HT-29 (cell line): ENCODE measurements at places on chromosomes 16 and 17.

DNA sequence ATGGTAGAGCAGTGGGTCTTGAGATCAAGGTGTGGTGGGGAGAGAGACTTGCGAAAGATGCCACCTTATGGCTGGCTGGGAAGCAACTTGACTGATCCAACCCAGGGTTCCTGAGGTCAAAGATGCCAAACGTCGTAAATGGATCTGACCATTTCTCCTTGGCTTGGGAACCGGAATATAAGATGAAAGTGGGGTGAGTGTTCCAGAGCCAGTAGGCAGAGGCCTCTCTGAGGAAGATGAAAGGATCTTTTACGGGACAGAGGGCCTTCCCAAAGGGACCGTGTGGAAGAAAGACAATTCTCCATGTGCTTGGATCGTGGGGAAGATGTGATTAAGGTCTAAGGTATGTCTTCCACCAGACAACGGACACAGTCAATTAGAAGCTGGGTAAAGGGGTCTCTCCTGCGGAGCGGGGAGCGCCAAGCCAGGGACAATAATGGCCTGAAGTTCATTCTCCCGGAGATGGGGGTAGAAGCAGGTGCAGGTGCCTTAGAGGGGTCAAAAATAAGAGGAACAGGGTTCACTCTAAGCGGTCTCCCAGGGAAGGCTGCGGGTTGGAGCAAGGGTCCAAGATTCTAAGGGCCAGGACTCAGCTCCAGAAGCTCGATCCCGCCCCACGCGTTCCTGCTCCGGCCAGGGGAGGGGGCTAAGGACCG is 800 bp downstream of the FXR2 start:
- peak; percentile 35 for DNase-seq

DNA sequence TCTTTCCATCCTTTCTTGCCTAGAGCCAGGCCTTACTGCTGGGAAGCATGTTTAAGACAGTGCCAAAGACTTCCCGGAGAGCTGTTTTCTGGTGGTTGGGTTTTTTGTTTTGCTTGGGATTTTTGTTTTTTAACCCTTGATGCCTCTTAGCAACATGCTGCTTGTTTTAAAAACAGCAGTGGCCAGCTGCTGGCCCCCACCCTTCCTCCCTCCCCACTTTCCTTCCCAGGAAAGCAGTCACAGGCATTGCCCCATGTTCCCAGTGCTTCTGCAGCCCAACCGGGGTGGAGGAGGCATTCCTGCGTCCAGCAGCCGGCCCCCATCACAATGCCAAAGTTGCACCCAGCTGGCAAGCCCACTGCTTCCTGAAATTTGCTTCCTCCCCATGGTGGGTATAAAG is 12.6 kb downstream of the TMEM132E start:
- DNase-seq: no peak

GRCh38 chr16:55048745-55049144 is 118.1 kb downstream of the IRX5 start:
- DNase-seq: no peak

DNA sequence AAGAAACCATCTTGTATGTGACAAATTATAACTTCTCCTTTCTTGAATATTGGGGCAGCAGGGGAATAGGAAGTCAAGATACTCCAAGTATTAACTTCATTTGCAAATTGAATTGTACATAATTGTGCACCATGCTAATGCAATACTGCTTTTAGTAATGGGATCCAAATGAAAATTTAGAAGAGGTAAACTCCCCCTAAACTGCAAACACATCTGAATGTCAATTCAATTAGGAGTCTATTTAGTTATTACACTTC is 4.5 kb downstream of the STAT5B start:
- DNase-seq: no peak

- DNase-seq: no peak
Measured at GRCh38 chr17:31715446-31715845, 143.6 kb downstream of the COPRS start.

DNA sequence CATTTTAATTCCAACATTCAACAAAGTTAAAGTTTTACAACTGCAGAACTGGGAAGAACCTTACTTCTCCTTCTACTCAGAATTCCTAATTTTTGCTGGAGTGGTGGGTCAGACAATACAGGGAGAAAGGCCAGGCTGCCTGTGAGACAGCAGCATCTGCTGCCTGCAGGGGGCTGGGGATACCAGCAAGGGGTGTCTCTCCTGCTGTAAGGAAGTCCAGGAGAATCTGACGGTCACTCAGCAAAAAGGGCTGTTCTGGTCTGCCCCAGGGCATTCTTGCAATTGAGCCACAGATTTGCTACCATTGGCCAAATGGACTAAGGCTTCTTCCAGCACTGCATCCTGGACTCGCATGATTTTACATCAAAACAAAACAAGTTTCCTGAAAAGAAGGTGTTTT is 426.6 kb upstream of the CDH11 start:
- no peak for DNase-seq

DNA sequence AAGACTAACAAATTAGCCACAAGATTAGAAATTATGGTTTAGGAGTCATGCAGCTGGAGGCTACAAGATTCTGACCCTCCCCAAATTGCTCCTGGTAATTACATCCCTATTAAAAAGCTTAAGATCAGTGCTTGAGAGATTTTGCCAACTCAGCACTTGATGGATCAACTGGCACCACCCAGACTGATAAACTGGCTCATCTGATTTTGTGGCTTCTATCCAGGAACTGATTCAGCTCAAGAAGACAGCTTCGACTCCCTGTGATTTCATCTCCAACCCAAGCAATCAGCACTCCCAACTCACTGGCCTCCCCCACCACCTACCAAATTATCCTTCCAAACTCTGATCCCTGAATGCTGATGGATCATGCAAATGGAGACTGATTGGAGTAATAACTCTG is 94.8 kb downstream of the TNFRSF13B start:
- no peak for DNase-seq

DNA sequence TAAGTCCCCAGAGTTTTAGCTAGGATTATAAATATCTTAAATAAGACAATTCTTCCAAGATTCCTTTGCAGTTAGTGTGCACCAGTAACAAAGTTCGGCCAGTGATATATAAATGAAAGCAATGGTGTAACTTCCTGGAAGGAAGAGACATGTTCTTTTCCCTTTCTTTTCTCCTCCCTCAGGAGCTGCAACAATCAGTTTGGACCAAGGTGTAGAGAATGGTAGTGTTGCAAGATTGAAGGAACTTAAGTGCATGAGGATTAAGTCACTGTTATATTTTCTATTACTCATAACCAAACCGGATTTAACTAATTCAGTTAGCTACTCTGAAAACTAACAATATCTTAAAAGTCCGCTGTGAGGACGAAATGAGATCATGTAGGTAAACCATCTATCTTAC is 68.9 kb upstream of the KCNJ16 start:
- no peak for DNase-seq

DNA sequence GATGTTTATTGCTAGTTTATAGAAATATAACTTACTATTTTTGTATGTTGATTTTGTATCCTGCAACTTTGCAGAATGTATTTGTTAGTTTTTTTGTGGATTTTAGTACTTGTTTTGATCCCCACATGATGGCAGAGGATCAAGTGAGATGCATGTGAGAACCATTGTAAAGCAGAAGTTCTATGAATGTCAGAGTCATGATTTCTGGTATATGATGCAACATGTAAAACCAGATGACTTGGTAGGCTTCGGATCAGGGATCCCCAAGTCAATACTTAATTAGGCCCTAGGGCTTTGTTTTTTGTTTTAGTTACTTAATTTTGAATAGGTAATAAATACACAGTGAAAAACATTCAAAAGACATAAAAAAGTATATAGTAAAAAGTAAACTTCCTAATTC is 45.8 kb downstream of the ESRP2 start:
- DNase-seq: no peak

GRCh38 chr17:27994586-27994985 is 47.9 kb upstream of the NLK start:
- DNase-seq: no peak

GRCh38 chr17:44004761-44005526 is 522 bp downstream of the NAGS start:
- DNase-seq: peak; percentile 28

DNA sequence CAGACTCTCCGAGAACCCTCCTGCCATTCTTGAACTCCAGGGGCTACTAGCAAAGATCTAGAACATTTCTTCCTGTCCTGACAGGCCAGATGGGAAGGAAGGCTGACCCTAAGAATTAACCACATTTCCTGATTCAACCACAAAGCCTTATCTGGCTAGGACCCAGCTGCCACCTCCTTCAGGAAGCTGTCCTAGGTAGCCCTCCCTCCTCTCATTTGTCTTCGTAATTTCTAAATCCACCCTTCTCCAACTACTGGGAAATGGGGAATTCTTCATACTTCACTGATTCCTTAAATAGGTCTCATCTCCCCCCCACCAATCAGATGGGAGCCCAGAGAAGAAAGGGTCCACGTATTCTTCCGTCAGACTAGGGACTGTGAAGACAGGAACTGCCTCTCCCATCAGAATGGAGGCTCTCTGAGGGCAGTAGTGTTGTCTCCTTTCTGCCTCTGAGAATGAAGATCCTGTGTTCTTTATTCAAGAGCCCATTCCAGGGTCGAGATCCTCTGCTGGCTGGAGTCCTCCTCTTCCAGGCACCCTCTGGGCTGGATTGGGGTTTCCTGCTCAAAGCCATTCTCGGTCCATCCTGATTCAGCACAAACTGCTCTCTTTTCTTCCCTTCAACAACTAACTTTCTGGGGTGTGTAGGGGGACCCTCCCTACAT is 2.1 kb downstream of the SAMD14 start:
- peak; percentile 18 for DNase-seq

DNA sequence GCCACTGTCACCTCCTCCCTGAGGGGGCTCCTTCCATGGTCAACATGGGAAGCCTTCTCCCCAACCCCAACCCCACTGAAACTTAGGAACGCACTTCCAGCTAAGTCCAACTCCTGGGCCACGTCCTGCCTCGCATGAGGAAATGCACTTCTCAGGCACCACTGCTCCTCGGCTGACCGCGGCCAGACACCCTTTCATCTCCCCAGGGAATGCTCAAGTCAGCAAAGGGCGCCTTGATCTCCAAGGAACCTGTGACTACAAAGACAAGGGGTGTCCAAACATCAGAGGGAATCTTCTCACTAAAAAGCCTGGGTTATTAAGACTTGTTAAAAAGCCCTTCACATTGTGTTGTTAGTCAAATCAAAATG is 124.9 kb upstream of the HSBP1 start:
- DNase-seq: no peak

DNA sequence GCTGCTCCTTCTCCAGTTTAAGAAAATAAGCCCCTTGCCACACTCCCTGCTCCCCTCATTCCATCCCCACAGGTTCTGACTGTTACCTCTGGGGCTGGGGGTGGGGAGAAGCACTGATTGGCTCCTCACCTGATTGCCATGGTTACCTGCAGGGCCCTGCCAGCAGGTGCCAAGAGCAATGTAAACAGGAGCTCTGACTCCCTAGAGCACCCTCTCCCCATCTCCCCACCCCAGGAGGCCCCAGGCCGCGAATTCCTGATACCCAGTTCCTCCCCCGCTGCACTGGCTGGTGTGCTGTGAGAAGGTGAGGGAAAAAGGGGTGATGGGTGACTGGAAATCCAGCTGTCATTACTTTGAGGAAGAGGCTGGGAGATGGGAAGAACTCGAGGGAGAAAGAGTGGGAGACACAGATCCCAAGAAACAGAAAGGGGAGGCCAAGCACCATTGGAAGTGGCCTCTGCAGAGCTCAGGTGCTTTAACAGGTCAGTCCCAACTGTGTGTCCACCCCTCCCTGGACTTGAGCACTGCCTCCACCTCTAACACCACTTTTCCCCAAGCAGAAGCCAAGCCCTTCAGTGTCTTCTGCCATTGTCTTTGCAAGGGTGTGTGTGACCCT is 4.5 kb downstream of the PCGF2 start:
- DNase-seq: no peak

- peak; percentile 21 for DNase-seq
Measured at GRCh38 chr17:1829216-1829591, 498 bp downstream of the SMYD4 start.

DNA sequence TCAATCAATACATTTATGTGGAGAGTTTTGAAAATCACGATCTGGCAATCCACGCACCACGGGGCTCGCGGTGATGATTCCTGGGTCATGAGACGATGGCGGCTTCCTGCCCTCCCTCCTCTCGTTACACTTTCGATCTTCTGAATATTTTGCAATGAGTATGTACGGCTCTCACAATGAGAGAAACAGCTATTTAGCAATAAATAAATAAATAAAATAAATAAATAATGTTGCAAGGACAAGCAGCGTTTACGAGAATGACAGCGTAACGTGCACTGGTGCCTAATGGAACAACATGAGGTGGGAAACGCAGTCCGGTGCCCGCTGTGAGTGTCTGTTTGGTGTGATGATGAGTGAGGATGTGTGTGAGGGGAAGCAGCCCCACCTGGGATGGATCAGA is 46.7 kb upstream of the JPH3 start:
- no peak for DNase-seq

GRCh38 chr17:29807520-29808361 is 122.3 kb downstream of the SSH2 start:
- peak; percentile 73 for DNase-seq

- peak; percentile 34 for DNase-seq
Measured at GRCh38 chr17:68909066-68909465, 46.1 kb downstream of the ABCA8 start.

DNA sequence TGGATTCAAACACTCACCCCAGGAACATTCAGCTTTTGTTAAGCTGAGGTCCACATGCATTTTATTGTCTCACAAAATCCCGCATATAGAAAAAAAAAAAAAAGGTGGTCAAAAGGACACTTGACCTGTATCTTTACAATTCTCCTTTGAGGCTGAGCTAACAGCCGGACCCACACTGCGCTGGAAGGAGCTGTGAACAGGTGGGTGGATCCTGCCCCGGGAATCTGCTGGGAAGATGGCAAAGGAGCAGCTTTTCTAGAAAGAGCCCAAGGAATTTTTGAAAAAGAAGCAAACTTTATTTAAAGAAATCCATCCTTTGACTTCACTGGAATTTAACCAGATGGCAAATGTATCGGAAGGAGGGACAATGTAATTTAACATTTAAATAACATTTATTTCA is 108.1 kb downstream of the ADCY9 start:
- DNase-seq: no peak

DNA sequence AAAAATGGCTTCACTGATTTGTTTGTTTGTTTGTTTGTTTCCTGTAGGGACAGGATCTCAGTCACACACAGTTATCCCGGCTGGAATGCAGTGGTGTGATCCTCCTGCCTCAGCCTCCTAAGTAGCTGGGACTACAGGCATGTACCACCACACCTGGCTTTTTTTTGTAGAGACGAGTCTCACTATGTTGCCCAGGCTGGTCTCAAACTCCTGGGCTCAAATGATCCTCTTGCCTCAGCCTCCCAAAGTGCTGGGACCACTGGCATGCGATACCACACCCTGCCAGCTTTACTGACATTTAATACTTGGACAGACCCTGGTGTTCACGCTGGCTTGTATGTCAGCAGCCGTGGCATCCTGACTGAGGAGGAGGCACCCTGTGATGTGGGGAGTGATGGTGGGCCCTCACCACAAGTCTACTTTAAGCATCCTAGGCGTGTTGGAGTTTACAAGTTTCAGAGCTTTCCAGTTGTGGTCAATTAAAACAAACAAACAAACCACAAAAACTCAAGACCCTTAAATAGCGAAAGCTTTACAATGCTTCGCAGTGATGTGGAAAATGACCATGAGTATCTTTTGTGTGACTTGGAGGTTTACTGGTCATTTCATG is 5.1 kb downstream of the ABCA3 start:
- DNase-seq: no peak

- no peak for DNase-seq
Measured at GRCh38 chr16:64352246-64352645, 769.6 kb downstream of the CDH11 start.

GRCh38 chr16:82750068-82750467 is 123.3 kb downstream of the CDH13 start:
- no peak for DNase-seq

- DNase-seq: peak; percentile 42
Measured at GRCh38 chr17:60079401-60080243, 901 bp upstream of the HEATR6 start.
